NCI-H187 (cell line): ENCODE measurements at places on chromosomes 12 and 14.

DNA sequence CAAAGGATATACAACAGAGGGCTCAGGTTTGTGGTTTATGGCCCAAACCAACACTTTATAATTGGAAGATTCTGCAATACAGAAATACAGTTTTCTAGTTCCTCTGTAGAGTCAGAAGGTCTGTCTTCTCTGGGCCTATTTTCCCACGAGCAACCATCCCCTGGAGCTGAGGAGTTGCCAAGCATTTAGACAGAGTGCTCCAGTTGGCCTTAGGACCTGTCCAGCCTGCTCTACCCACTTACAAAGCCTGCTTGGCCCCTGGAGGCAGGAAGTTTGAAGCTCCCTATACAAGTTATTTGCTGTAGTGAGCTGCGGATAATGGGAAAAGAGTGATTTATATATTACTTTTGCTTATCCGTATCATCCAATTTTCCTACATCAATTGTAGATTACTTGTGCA, 60.8 kb upstream of the HSPB8 start:
- DNase-seq = no peak

DNA sequence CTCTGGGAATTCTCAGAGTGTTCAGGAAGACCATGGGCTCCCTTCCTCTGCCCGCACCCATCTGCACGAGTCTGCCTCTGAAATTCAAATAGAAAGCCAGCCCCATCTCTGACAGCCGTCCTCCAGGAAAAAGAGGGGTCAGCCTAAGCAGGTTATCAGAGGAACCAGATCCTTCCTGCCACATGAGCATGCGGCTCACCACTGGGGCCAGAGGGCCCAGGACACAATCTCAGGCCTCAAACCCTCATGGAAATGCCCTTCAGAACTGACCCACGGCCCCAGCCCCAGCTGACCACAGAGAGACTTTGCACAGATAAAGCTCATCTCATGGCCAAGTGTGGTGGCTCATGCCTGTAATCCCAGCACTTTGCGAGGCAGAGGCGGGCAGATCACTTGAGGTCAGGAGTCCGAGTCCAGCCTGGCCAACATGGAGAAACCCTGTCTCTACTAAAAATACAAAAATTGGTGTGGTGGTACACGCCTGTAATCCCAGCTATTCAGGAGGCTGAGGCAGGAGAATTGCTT, 23.2 kb downstream of the PXN start:
- no peak for DNase-seq

DNA sequence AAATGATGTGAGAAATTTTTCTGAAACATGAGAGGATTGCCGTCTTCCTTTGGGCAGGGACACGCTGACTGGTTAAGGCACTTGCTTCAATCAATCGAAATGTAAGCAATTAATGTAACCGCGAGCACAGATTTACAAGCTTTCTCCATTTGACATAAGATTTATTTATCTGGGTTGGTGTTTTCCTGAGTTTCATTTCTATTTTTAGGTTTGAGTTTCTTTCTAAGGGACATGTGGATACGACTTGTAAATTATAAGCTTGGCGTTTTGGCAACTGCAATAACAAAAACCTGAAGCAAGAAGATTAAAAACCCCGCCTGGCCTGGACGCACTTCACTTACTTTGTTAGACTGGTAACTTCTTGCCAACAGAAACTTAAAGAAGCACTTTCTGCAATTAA, 20.3 kb upstream of the SINHCAF start:
- DNase-seq = no peak

DNA sequence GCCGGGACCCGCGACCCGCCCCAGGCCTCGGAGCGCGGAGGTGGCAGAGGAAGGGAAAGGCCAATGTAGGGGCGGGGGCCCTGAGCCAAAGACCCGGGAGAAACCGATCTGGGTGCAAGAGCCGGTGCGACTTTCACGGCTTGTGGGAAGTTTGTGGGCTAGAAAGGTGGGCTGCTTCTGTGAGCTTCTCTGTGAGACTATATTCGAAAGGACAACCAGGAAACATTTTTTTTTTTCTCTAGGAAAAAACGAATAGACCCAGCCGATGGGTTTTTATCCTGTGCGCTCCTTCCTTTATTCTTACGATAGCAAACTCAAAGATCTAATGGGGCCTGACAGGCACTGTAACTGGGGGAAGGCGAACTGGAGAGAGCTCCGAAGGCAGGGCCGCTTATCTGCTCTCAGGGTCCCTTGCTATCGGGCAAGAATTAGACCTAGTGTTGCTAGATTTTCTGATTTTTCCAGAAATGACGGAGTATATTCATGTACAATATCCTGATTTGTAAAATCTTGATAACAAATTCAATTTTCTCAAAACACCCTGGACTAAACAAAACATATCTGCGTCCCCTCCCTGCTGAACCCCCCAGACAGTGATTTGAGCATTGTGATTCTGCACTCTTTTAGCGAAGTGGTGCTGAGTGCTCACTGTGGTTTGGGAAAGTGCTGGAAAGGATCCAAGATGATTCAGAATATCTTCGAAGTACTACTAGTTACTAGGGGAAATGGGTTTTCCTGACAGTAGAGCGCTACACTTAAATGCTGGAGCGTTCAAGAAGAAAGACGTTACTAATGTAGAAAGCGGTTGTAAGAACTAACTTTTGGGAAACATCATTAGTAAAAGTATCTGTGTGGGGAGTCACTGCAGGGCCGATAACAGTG, 563 bp upstream of the STXBP6 start:
- DNase-seq = no peak

- no peak for DNase-seq
Measured at GRCh38 chr14:94328196-94328595, 5.1 kb upstream of the SERPINA6 start.

DNA sequence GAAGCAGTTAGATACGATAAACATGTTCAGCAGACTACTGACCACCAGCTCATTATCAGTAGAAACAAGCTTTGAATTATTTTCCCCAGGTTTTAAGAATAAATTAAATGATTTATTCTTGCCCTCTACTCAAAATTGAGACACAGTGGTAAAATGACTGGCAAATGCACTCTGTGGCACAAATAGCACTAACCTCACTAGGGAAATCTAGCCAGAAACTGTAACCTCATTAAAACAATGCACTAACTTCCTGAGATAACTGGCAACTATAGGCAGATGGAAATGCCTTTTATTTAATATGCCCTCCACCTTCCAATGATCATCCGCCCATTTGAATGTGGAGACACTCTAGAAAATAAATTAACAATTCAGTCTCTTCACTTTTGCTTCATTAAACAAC, 33.2 kb downstream of the CPNE8 start:
- DNase-seq = no peak

- DNase-seq = no peak
Measured at GRCh38 chr14:30656190-30656632, 34.1 kb downstream of the SCFD1 start.

DNA sequence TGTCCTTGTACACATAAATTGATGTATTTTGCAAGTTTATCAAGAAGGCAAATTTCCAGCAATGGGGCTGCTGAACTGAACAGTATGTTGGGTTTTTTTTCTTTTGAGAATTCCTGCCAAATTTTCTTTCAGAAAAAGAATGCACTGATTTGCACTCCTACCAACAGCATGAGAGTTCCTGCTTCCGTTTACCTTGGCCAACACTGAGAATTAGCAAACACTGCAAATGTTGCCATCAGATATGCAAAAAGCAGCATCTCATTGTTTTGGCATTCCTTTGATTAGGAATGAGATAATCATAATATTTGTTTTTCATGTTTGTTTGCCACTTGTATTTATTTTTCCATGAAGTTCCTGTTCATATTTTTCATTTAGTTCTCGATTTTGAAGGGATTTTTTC, 82.4 kb downstream of the RTN1 start:
- DNase-seq = no peak

- DNase-seq = no peak
Measured at GRCh38 chr14:62710811-62711210, 334.4 kb downstream of the KCNH5 start.

- DNase-seq = no peak
Measured at GRCh38 chr12:29895966-29896365, 112.2 kb upstream of the TMTC1 start.

- peak; percentile 53 for DNase-seq
Measured at GRCh38 chr12:68400226-68400829, 68.2 kb upstream of the MDM1 start.

GRCh38 chr12:124448241-124448954, 119.0 kb downstream of the NCOR2 start:
- no peak for DNase-seq

- no peak for DNase-seq
Measured at GRCh38 chr12:115983226-115983798, 294.2 kb downstream of the MED13L start.

DNA sequence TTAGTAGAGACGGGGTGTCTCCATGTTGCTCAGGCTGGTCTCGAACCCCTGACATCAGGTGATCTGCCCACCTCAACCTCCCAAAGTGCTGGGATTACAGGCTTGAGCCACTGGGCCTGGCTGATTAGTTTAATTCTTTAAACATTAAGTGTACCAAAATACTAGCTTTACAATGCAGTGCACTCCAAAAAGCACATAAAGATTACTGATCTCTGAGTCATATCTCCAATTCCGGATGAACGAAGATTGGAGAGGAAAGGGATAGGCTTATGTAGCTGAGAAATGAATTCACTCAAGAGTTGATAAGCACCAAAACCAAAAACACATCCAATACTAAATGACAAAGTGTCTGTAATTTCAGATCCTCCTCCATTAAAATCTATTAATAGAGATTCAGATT, 15.1 kb downstream of the NAV3 start:
- no peak for DNase-seq

- no peak for DNase-seq
Measured at GRCh38 chr14:100622708-100623485, 35.7 kb upstream of the BEGAIN start.

DNA sequence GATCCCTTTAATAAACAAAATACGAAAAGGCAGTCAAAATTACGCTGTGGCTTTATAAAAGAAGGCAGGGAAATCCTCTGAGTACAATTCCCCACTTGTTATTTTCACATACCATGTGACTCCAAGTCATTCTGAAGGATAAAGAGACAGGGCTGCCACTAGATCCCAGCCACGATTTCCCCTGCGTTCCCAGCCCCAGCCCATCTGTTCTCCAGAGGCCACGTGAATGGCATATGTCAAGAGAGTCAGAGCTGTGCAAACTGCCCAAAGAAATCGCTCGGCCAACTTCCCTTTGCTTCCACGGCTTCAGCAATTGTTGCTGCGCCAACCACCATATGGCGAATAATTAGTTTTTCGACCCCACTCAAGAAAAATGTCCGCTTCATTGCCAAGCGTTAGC, 161.3 kb downstream of the C12orf42 start:
- peak; percentile 45 for DNase-seq

- DNase-seq = no peak
Measured at GRCh38 chr14:54026671-54027070, 70.0 kb upstream of the BMP4 start.

DNA sequence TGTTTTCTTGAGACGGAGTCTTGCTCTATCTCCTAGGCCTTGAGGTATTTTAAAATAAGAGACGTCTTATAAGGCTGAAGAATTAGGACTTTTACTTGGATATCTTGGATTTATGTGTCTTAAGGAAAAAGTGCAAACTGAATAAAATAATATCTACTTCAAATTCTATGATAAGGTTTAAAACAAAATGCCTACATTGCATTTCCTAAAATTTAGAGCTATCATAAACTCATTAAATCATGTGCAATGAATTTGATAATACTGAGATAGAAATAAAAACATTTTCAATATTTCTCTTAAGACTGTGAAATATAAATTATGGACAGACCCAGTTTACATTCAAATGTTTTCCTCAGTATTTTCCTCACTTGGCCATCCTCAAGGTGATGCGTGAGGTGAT, 729.5 kb upstream of the LMO3 start:
- DNase-seq = no peak

GRCh38 chr12:19036673-19037357, 92.7 kb upstream of the PLEKHA5 start:
- DNase-seq = no peak

DNA sequence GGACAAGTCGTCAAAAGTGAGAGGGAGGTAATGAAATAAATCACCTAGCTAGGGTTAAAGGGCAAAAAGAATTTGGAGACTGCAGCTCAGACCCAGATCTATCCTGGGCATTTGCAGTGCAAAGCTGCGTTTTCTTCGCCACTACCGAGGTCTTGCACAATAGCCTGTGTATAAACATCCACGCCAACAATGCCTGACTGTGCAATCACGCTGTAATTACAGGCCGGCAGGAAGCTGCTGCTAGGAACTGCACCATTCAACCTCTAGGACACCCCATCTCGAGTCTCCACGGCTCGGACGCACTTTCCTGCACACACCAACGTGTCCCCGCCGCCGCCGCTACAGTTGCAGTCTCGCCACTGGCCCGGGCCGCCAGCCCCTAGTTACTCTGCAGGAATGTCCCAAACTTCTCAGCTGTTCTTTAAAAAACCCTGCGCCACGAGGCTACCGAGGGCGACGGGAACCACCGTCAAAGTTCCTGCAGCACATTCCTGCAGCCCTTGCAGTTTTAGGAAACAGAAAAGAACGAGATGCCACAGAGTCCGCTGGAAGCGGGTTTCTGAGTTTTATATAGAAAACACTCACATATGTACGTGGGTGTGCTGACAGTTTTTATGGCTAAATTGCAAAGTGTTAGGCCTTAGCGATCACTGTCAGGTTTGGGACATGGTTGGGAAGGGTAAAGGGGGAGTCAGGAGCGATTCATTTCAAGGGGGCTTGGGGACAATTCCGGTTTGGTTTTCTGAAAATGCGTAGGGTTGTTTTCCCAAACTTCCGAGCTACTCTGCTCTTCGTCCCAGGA, 65.6 kb upstream of the PTGR2 start:
- DNase-seq = no peak

DNA sequence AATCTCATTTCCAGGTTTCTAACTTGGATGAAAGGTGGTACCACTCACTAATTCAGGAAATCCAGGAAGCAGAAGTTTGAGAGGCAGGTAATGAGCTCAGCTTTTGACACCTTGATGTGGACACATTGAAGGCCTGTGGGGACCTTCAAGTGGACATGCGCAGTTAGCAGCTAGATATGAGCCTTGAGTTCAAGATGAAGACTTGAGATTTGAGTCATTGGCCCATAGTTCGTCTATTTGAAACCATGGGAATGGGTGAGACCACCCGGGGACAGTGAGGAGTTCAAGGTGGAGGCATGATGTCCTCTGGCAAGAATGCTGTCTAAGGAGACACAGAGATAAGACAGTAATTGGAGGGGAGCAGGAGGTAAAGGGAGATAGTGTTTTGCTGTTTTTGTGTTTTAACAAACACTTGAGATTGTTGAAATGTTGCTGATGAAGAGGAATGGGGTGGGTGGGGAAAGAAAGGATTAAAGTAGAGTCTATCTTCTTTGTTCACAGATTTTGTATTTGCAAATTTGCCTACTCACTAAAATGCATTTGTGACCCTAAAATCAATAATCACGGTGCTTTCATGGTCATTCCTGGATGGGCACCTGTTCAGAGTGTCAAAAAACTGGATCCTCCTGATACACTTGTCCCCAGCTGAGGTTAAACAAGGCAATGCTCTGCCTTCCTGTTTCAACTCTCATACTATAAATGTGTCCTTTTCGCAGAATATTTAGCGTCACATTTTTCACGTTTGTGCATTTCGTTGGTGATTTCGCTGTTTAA, 69.5 kb upstream of the PLXNC1 start:
- DNase-seq = no peak
